Peyer's patch (tissue), 4 donors: ENCODE measurements at places on chromosomes 6 and 20. TPM values are rescaled to one million over a fixed set of nuclear protein-coding genes. Genes with fewer than 3 reads are reported as not detected.

- H3K4me3 ChIP-seq: no peak overlapping the region
- H3K4me1 ChIP-seq: no peaks in the 10 kb centered on the region
- H3K27ac ChIP-seq: no peak overlapping the region
These were observed 39.2 kb upstream of the ZNF831 start for GRCh38 chr20:59124296-59125029.

DNA sequence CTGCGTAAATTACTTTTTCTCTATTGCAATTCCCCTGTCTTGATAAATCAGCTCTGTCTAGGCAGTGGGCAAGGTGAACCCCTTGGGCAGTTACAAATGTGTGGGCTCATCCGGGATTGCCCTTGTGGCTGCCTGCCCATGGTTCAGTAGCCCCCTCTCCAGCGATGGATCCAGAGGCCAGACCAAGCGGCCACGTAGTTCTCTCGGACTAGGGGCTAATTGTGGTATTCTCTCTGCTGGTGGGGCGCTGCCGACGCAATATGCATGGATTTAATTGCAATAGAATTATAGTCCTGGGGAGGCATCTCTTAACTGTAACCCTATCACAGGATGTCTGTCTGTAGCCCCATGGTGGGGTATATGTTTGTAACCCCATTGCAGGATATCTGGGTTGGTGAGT, 64.3 kb upstream of the UNC93A start:
- H3K27ac ChIP-seq: no peak overlapping the region
- no peaks in the 10 kb centered on the region for H3K36me3 ChIP-seq
- no peak overlapping the region for H3K4me3 ChIP-seq

DNA sequence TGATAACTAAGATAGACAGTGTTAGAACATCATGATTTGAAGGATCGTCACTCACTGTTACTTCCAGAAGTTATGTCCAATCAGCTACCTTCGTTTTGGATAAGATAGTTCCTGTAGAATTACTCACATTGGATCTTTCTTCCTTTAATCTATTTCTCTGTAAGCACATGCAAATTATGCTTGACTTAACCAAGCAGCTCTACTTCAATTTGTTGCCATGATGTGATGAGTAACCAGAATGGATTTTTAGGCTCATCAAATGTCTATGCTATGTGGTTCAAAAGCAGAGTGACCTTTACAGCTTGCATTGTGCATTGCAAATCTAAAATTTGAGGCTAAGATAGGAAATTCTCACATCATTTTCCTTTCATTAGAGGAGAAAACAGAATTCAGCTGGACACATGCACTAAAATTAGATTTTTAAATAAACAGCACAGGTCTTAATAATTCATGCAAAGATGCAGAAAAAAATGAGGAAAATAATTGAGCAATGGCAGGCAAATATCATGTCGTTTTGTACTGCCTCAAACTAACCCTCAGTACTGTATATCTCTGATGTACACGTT, 76.7 kb upstream of the ZFP64 start:
- DNase-seq: no peak
- H3K27me3 ChIP-seq: no peaks in the 10 kb centered on the region
- no peak overlapping the region for H3K27ac ChIP-seq
- H3K36me3 ChIP-seq: no peaks in the 10 kb centered on the region
- H3K4me1 ChIP-seq: no peaks in the 10 kb centered on the region

RAB23 gene
- 18.2 TPM for total RNA-seq

- H3K27ac ChIP-seq: no peak overlapping the region
- H3K27me3 ChIP-seq: no peaks in the 10 kb centered on the region
- no peak for DNase-seq
- H3K4me3 ChIP-seq: no peak overlapping the region
These were observed 123.4 kb downstream of the CEBPB start for GRCh38 chr20:50313827-50314677.

DNA sequence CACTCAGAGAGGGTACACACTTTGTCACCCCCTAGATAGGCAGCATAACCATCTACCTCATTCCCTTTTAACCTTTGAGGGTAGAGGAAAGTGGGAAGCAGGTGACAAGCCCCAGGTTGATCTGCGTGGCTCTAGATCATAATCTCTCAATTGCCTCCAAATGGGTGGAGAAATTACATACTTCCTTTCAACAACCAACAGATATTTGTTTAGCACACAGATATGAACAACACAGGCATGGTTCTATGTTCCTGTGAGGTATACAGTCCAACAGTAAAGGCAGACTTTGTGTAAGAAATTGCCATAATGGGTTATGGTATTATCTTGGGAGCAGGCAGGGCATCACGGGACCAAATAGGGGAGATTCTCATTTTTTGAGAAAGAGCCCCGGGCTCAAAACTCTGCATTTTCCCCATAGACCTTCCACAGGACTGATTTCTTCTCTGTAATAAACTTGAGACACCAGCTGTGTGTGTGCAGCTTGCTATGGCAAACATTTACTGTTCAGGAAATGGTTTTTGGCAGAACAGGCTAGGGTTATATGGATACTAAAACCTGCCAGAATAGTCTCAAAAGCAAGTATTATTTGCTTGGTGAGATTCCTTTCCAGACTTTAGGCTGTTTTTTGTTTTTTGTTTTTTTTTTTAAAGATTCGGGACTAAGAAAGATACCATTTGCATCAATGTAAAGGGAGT, 126.2 kb downstream of the CD164 start:
- peak overlapping the region; percentile 37 for H3K27ac ChIP-seq
- H3K4me3 ChIP-seq: no peak overlapping the region
- no peaks in the 10 kb centered on the region for H3K4me1 ChIP-seq
- no peaks in the 10 kb centered on the region for H3K36me3 ChIP-seq

- no peaks in the 10 kb centered on the region for H3K36me3 ChIP-seq
- no peaks in the 10 kb centered on the region for H3K27me3 ChIP-seq
- no peak overlapping the region for H3K27ac ChIP-seq
- H3K4me3 ChIP-seq: no peak overlapping the region
These were observed 3.0 kb downstream of the ZC2HC1B start for GRCh38 chr6:143867236-143867635.

DNA sequence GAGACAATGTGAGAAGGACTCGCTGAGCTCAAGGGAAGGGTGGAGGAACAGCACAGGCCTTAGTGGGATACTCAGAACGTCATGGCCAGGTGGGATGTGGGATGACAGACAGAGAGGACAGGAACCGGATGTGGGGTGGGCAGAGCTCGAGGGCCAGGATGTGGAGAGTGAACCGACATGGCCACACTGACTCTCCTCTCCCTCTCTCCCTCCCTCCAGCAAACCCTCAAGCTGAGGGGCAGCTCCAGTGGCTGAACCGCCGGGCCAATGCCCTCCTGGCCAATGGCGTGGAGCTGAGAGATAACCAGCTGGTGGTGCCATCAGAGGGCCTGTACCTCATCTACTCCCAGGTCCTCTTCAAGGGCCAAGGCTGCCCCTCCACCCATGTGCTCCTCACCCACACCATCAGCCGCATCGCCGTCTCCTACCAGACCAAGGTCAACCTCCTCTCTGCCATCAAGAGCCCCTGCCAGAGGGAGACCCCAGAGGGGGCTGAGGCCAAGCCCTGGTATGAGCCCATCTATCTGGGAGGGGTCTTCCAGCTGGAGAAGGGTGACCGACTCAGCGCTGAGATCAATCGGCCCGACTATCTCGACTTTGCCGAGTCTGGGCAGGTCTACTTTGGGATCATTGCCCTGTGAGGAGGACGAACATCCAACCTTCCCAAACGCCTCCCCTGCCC, 1.7 kb downstream of the TNF start:
- peaks cover 8% of the 10 kb centered on the region for H3K4me1 ChIP-seq
- H3K27ac ChIP-seq: peak overlapping the region; percentile 93
- no peak overlapping the region for H3K4me3 ChIP-seq
- no peaks in the 10 kb centered on the region for H3K36me3 ChIP-seq
- H3K27me3 ChIP-seq: no peaks in the 10 kb centered on the region

- no peak overlapping the region for H3K4me3 ChIP-seq
- no peaks in the 10 kb centered on the region for H3K36me3 ChIP-seq
- DNase-seq: no peak
- no peak overlapping the region for H3K27ac ChIP-seq
These were observed 105.1 kb downstream of the EDN3 start for GRCh38 chr20:59405226-59406200.

SLC12A5 gene
- total RNA-seq: not detected

DNA sequence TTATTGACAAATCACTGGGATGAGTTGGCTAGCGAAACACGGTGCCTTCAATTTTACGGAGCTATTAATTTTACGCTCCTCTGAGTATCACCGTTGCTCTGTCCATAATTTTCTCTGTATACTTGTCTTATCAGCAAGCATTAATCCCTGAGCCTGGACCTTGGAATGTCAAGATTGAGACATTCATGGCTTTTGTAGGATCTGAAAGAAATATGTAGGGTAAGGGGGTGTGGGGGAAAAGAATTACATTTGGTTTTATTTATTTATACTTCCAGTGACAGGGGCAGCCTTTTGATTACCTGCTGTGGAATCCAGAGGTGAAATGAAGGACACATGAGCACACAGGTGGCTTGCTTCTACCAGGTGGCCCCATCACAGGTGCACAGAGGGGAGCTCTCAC, 46.6 kb downstream of the DTD1 start:
- H3K4me3 ChIP-seq: no peak overlapping the region
- H3K4me1 ChIP-seq: no peaks in the 10 kb centered on the region
- H3K27me3 ChIP-seq: no peaks in the 10 kb centered on the region
- no peaks in the 10 kb centered on the region for H3K36me3 ChIP-seq
- no peak for DNase-seq
- H3K27ac ChIP-seq: no peak overlapping the region

- H3K27me3 ChIP-seq: no peaks in the 10 kb centered on the region
- H3K4me1 ChIP-seq: no peaks in the 10 kb centered on the region
- no peak overlapping the region for H3K4me3 ChIP-seq
- no peak overlapping the region for H3K27ac ChIP-seq
These were observed 177.4 kb upstream of the THEMIS start for GRCh38 chr6:128078276-128078675.

DNA sequence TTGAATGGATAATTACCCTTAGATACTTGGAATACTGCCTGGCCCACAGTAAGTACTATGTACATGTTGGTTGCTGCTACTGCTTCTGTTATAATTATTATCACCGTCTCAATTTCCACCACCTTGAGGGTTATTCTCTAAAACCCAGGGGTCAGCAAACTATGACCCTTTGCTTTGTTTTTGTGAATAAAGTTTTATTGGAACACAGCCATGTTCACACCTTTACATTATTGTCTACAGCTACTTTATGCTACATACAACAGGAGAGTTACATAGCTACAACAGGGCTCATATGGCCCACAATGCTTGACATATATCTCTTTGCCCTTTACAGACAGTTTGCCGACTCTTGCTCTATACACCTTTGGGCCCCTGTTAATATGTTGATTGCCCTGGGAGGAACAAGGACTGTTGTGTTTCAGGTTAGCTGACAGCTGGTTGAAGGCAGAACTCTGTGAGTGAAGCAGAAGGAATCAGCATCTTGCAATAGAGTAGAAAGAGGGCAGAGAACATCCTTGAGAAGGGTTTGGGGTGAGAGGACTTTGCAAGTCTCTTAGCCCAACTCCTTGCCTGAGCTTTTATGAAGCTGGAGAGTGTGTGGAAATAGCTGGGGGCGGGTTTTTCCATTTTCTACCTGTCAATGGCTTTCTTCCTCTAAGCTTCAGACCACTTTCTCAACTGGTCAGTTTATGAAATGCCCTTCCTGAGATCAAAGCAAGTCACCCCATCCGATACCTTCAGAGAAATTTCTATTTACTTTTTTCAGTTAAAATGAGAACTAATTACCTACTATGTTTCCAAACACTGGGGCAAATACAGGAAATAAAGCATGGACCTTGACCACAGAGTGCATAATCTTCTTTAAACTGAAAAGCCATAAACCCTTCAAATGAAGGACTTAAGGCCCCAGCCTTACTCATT, 3.5 kb upstream of the MEP1A start:
- H3K27ac ChIP-seq: peak overlapping the region; percentile 61
- H3K27me3 ChIP-seq: no peaks in the 10 kb centered on the region
- H3K36me3 ChIP-seq: no peaks in the 10 kb centered on the region

PEDS1 gene
- total RNA-seq: 13.2 TPM

DNA sequence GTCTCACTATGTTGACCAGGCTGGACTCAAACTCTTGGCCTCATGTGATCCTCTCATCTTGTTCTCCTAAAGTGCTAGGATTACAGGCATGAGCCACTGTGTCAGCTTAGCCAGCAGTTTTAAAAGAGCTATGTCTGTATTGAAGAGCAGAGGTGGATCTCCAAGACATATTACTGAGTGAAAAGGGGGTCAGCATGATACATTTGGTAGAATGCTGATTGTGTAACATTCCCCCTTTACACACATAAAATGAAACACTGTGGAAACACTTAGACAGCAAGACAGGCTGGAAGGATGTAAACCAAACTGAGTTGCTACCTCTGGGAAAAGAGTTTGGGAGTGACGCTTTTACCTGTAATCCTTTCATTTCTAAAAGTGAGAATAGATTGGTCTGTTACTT, 1.7 kb upstream of the RIPOR3 start:
- H3K27ac ChIP-seq: peak overlapping the region; percentile 81
- no peaks in the 10 kb centered on the region for H3K4me1 ChIP-seq
- H3K36me3 ChIP-seq: no peaks in the 10 kb centered on the region

DNA sequence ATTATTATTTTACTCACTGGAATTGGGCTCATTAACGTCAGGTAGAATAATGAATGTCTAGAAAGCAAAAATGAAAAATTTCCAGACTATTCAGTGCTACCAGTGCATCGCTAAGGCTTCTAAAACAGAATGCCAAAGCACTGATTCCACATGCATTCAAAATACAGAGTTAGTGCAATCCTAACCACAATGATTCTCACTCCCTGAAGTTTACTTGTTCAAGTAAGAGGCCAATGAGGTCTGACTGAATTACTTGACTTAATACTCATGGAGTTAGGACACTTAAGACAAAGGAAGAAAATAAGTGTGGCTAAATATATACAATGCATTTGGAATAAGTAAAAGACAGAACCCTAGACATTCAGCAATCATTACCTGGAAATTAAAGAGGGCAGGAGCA, 220.5 kb downstream of the PKHD1 start:
- H3K27me3 ChIP-seq: no peaks in the 10 kb centered on the region
- H3K4me1 ChIP-seq: no peaks in the 10 kb centered on the region
- no peak overlapping the region for H3K27ac ChIP-seq
- DNase-seq: no peak
- H3K36me3 ChIP-seq: no peaks in the 10 kb centered on the region
- H3K4me3 ChIP-seq: no peak overlapping the region

DNA sequence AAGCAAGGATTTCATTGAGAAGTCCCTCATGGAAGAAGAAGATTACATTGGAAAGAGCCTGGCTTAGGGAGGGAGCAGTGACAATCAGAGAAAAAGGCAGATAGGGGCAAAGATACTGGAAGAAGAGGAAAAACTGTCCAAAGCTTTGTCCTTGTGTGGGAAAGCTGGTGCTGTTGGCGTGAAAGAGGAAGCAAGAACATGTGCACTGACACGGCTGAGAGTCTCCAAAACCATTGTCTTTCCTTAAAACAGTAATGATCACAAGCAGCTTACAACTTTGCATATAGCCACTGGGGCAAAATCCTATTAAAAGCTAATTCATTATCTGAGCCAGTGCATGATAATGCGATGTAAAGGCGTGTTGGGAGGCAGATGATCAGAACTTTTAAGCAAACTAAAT, 85.1 kb upstream of the ESR1 start:
- no peak overlapping the region for H3K4me3 ChIP-seq
- DNase-seq: no peak
- H3K4me1 ChIP-seq: no peaks in the 10 kb centered on the region
- H3K27ac ChIP-seq: no peak overlapping the region

- no peak overlapping the region for H3K27ac ChIP-seq
- DNase-seq: no peak
- no peaks in the 10 kb centered on the region for H3K4me1 ChIP-seq
- no peaks in the 10 kb centered on the region for H3K36me3 ChIP-seq
- no peak overlapping the region for H3K4me3 ChIP-seq
These were observed 230.3 kb downstream of the PKHD1 start for GRCh38 chr6:51857134-51857533.

PACSIN1 gene
- total RNA-seq: 0.40 TPM

PKIB gene
- 119 TPM for total RNA-seq
